ENCODE measurements at places on chromosomes 12 and 14.

DNA sequence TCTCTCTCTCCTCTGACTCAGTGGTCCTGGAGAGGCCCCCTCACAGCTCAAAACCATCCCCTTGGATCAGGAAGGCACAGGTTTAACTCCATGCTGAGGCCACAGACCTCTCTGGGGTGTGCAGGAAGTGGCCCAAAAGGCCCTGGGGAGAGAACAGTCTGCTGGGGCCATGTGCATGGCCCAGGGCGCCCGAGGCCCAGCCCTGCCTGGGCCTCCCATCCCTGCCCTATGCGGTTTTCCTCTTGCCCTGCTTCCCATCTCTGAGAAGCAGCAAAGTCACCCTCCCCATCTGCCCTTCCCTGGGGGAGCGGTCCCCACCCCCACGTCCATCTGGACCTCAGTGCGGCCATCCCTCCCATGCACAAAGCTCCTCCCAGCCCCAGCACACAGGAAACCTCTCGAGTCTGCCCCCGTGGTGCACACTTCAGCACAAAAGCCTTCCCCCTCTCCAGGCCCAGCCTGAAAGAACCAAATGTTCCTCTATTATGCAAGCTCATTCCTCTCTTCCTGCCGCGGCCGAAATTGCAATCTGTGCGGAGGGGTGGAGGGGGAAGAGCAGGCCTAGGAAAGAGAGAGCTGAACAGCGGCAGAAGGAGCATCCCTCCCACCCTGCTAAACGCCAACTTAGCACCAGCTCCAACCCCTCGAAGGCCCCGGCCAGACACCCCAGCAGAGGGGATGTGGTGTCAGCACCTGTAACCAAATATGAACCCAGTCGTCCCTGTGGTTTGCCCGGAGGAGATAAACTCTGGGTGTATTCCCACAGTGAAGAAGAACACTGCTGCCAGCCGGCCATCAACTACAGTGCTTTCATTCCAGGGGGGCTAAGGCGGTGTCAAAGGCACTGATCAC, 108.5 kb downstream of the SCARB1 start:
- no peak overlapping the region for H3K4me3 ChIP-seq
- peak overlapping the region; percentile 57 for H3K27ac ChIP-seq
- H3K4me1 ChIP-seq: no peaks in the 10 kb centered on the region

- no peak for DNase-seq
- no peaks in the 10 kb centered on the region for H3K27me3 ChIP-seq
- no peak overlapping the region for H3K27ac ChIP-seq
- H3K4me1 ChIP-seq: no peaks in the 10 kb centered on the region
Measured at GRCh38 chr12:75571656-75572205, 60.3 kb upstream of the KRR1 start.

DNA sequence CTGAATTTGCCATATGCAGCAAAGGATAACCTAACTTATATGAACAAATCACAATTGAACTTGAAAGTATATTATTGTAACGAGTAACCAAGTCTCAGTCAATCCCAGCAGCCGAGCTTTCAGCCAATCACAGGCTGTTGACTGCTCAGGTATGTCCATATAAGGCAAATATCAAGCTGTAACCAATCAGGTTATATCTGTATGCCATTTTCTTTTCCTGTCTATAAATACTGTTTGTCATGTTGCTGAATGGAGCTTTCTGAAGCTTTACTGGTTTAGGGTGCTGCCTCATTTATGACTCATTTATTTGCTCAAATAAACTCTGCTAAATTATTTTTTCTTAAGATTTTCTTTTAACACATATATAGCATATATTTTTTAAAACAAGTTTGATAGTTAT, 1059.5 kb downstream of the GALC start:
- H3K4me1 ChIP-seq: no peaks in the 10 kb centered on the region
- H3K36me3 ChIP-seq: no peaks in the 10 kb centered on the region
- H3K27me3 ChIP-seq: no peaks in the 10 kb centered on the region
- H3K4me3 ChIP-seq: no peak overlapping the region
- no peak for DNase-seq

GRCh38 chr12:99277591-99278379, 369.8 kb upstream of the GARIN6 start:
- no peaks in the 10 kb centered on the region for H3K36me3 ChIP-seq
- no peaks in the 10 kb centered on the region for H3K27me3 ChIP-seq
- no peaks in the 10 kb centered on the region for H3K4me1 ChIP-seq

DNA sequence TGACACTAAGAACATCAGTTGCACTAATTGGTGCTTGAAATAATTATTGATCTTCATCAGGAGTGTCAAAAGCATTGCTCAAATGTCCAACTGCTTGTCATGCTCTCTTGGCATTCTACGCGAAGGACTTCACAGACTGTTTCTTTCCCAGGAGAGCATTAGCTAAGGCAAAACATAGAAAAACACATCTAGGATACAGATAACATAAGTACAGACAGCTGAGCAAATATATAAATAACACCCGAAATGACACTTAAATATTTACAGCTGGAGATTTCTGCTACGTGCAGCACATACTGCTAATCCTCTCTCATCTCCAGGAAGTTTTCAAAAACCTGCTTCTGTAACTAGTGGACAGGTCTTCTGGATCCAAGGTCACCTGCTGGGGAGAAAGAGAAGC, 120.0 kb upstream of the PRMT8 start:
- H3K27ac ChIP-seq: no peak overlapping the region
- no peak for DNase-seq
- H3K27me3 ChIP-seq: no peaks in the 10 kb centered on the region
- H3K4me1 ChIP-seq: no peaks in the 10 kb centered on the region

DNA sequence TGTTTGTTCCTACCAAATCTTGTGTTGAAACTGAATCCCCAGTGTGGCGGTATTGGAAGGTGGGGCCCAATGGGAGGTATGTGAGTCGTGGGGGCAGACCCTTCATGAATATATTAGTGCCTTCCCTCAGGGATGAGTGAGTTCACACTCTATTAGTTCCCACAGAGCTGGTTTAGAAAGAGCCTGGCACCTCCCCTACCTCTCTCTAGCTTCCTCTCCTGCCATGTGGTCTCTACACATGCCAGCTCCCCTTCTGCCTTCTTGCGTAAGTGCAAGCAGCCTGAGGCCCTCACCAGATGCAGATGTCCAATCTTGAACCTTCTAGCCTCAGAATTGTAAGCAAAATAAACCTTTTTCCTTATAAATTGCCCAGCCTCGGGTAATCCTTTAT, 105.8 kb downstream of the SPTSSA start:
- no peak for DNase-seq

DNA sequence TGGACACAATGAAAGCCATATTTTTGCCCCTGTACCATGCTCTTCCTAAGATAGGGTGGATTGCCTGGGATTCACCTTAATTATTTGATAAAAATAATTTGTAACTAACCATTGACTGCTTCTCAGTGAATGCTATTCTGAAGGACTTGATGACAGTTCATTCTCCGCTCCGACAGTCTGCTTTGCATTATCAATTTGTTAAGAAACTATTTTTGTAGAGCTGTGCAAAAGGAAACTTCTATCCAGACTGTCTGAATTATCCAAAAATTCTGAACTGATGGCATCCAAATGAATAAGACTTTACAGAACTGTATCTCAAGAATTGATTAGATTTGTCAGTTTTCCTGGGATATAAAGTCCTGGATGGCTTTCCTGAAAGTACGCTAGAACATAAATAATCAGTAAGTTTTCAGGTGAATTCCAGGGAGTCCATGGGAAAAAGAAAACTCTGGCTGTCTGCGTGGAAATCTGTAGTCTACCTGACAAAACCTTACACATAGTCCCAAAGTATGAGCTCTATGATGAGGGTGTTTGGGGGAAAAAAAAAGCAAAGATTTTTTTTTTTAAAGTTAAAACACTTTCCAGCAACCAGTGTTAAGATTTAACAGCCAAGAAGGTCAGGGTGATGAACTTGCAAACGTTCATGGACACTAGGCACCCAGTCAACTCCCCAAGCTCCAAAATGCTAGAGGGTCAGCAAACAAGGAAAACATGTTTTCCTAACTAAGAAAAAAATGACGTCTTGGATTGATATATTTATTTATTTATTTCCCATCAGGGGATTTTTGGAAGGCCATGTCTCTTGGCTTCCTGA, 291.1 kb upstream of the TBX3 start:
- no peaks in the 10 kb centered on the region for H3K27me3 ChIP-seq
- peaks cover 7% of the 10 kb centered on the region for H3K4me1 ChIP-seq
- H3K36me3 ChIP-seq: no peaks in the 10 kb centered on the region
- H3K4me3 ChIP-seq: no peak overlapping the region
- peak overlapping the region; percentile 61 for H3K27ac ChIP-seq

GRCh38 chr14:74627076-74627475, 15.0 kb upstream of the LTBP2 start:
- H3K36me3 ChIP-seq: no peaks in the 10 kb centered on the region
- H3K4me1 ChIP-seq: peaks cover 6% of the 10 kb centered on the region

GRCh38 chr14:70726651-70727375, 82.5 kb downstream of the MAP3K9 start:
- no peaks in the 10 kb centered on the region for H3K27me3 ChIP-seq
- no peak overlapping the region for H3K4me3 ChIP-seq
- H3K4me1 ChIP-seq: no peaks in the 10 kb centered on the region

- H3K36me3 ChIP-seq: no peaks in the 10 kb centered on the region
- H3K4me3 ChIP-seq: no peak overlapping the region
- H3K4me1 ChIP-seq: no peaks in the 10 kb centered on the region
- H3K27ac ChIP-seq: no peak overlapping the region
- no peak for DNase-seq
- no peaks in the 10 kb centered on the region for H3K27me3 ChIP-seq
Measured at GRCh38 chr12:62907078-62907477, 27.9 kb downstream of the PPM1H start.

DNA sequence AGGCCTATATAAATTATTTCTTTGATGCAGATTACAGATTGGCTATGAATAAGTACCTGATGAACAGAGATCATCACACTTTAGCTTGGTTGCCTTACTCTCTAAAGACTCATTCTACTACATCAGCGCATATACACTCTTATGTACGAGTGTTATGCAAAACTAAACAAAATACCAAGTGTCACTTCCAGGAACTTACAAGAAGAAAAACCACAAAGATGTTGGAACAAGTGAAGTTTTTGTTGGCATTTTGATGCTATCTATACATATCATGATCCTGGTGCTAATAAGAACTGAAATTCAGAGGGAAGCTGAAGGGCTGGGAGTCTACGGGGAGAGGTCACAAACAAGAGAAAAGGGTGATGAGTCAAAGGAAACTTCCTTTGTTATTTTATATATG, 47.9 kb upstream of the CERS5 start:
- H3K4me3 ChIP-seq: no peak overlapping the region
- H3K27ac ChIP-seq: no peak overlapping the region
- H3K36me3 ChIP-seq: no peaks in the 10 kb centered on the region
- no peak for DNase-seq
- H3K27me3 ChIP-seq: no peaks in the 10 kb centered on the region

- no peaks in the 10 kb centered on the region for H3K36me3 ChIP-seq
- no peak for DNase-seq
- H3K4me1 ChIP-seq: no peaks in the 10 kb centered on the region
- no peak overlapping the region for H3K4me3 ChIP-seq
- H3K27me3 ChIP-seq: no peaks in the 10 kb centered on the region
Measured at GRCh38 chr12:52494518-52494917, 1.5 kb upstream of the KRT6A start.

DNA sequence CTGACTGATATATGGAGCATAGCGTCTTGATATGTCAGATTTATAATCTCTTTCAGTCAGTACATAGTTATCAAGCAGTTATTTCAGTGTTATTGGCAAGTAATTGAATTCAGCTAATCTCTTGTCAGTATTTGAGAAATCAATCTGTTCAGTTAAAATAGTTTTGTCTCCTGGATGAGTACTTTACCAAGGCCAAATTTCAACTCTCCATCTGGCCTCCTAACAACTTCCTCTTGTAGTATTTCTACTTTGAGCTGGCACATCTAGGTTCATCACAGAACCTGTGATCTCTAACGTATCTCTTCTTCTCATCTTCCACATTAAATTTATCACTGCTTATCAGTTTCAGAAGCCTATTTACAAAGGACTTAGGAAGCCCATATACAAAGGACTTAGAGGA, 690.5 kb downstream of the C12orf50 start:
- no peaks in the 10 kb centered on the region for H3K4me1 ChIP-seq
- H3K4me3 ChIP-seq: no peak overlapping the region
- H3K27me3 ChIP-seq: no peaks in the 10 kb centered on the region
- no peaks in the 10 kb centered on the region for H3K36me3 ChIP-seq
- no peak for DNase-seq

GRCh38 chr12:41459111-41459905, 271.2 kb downstream of the PDZRN4 start:
- DNase-seq: no peak
- H3K27me3 ChIP-seq: no peaks in the 10 kb centered on the region
- no peak overlapping the region for H3K4me3 ChIP-seq
- H3K36me3 ChIP-seq: no peaks in the 10 kb centered on the region

DNA sequence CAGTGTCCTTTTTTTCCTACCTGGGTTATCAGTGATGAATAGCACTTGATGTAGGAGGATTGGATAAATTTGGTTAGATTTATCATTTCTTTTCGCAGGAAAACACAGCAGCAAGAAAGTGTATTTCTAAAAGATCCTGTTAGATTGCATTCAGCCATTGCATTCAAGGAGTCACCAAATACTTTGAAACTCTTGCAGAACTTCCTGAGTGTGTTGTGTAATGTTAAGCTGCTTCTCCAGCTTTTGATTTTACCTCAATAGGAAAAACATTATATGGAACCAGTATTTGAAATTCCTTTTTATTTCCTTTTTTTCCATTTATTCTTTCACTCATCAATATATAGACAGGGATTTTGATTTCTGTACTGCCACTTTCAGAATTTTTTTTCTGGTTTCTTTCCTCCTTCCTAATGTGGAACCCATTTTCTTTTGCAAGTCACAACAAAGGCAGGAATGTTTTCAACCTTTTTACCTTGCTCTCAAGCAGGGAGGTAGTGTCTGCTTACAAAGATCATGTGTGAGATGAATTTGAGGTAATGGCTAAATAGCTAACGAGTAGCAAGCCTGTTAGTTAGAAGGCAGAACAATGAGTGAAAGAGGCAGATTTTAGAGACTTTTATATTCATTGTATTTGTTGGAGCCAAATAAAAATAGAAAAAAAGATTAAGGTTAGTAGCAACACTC, 56.2 kb downstream of the PPHLN1 start:
- H3K27ac ChIP-seq: no peak overlapping the region
- H3K36me3 ChIP-seq: no peaks in the 10 kb centered on the region
- no peaks in the 10 kb centered on the region for H3K27me3 ChIP-seq
- H3K4me1 ChIP-seq: peaks cover 4% of the 10 kb centered on the region
- no peak overlapping the region for H3K4me3 ChIP-seq

DNA sequence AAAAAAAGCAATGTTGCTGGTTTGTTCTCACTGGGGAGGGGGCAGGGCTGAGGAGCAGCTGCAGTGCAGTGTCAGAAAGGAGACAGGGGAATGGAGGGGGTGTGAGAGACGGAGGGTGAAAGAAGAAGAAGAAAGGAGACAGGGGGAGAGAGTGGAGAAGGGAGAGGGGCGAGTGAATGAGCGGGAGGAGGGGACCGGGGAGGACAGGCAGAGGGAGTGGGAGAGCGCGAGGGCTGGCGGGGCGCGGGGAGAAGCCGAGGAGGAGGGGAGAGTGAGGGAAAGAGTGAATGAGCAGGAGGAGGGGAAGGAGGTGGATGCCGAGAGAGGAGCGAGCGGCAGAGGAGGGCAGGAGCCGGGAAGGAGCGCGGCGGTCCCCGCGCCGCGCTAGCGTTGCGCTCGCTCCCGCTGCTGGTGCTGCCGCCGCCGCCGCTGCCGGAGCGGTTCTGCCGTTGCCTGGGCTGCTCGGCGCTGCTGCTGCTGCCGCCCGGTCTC, at the start of gene NOVA1:
TSS of gene NOVA1 (minus strand) at position 445 of the 492 bp plus-strand sequence. CDS start 597 bp downstream, outside the sequence.
- H3K36me3 ChIP-seq: no peaks in the 10 kb centered on the region
- no peak for DNase-seq
- no peaks in the 10 kb centered on the region for H3K27me3 ChIP-seq
- H3K4me1 ChIP-seq: no peaks in the 10 kb centered on the region
